T-helper 2 cell treated with Interferon-gamma antibody and Interleukin-4, amounts not matched to agents 5 μg/mL and 100 μg/mL, for 36 hours (primary cell): ENCODE measurements at places on chromosomes 3 and 15.
A peak's percentile ranks its signal among the peaks of the same experiment; 100 is the strongest.

DNA sequence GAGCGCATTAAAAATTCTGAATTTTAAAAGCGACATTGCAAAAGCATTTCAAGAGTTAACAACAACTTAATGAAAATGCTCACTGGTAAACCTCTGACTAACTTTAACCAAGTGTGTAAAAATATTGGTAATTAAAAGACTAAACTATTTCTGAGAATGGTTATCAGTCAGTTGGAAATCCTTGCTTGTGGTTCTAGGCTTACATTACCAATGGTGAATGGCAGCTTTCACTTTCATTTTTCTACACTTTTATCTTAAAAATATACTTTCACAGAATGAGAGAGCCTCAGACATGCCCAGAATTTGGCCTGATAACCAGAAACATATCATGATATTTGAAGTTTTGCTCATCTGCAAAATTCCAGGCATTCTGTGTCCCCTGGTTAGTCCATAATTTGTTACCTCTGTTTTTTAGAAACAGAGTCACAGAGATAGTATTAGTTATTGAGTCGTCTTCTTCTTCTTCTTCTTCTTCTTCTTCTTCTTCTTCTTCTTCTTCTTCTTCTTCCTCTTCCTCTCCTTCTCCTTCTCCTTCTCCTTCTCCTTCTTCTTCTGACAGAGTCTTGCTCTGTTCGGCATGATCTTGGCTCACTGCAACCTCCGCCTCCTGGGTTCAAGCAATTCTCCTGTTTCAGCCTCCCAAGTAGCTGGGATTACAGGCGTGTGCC lies 5.5 kb upstream of the RNF111 start:
- no peak for DNase-seq

DNA sequence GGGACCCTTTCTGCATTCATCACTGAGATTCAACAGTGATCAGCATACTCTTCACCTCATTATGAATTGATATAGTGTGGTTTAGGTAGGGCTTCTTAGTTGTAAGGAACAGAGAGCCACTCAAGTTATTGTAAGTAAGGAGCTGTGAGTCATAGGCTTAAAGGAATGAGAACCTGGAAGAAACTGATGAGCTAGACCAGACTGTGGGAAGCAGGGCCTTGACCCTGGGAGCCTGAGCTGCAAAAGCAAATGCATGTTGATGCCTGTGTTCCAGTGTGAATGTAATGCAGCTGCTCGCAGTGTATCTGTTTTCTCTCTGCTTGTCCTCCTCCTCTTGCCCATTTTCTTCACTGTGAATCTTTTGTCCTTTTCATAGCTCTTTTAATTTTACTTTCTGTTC lies 13.6 kb downstream of the ZKSCAN7 start:
- DNase-seq = no peak

- DNase-seq = no peak
Observed at GRCh38 chr15:70436428-70436827, 326.9 kb downstream of the UACA start.

- peak; percentile 52 for DNase-seq
Observed at GRCh38 chr3:122322095-122323075, 2.7 kb upstream of the CSTA start.

DNA sequence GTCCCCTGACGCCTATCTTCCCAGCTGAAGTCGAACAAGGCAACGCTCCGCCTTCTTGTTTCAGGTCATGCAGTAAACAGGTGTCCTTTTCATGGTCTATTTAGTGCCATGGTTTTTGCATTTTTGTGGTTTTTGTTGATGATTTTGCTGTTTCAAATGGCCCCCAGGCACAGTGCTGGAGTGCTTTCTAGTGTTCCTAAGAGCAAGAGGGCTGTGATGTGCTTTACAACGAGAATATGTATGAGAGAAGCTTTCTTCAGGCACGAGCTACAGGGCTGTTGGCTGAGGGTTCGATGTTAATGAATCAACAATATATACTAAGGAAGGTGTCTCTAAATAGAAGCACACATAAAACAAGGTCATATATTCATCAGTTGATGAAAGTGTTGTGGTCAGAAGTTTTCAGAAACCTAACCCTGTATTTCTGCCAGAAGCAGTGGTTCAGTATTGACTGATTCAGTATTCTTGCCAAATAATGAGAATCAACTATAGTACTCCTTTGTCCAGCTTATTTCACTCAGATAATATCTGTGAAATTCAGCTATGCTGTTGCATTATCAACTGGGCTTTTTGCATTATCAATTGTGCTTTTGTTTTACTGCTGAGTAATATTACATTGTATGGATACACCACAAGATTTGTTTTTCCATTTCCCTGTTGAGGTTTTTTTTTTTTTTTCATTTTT lies 18.5 kb downstream of the LIMD1 start:
- DNase-seq = no peak

DNA sequence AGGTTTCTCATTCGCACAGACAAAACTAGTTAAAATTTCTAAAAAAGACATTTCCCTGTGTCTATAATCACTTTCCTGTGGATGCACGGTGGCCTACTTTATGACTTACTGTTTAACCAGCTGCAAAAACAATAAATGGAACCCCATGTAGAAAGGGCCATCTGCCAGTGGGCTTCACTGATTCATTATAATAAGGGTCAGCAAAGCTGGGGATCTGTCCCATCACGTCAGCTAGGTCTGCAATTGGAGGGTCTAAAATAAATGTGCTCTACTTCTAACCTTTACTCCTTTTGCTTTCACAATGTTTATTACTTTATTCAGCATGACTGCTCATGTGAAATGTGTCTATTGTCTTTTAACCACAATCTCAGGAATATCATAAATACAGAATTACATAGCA lies 43.1 kb upstream of the NMD3 start:
- DNase-seq = no peak

DNA sequence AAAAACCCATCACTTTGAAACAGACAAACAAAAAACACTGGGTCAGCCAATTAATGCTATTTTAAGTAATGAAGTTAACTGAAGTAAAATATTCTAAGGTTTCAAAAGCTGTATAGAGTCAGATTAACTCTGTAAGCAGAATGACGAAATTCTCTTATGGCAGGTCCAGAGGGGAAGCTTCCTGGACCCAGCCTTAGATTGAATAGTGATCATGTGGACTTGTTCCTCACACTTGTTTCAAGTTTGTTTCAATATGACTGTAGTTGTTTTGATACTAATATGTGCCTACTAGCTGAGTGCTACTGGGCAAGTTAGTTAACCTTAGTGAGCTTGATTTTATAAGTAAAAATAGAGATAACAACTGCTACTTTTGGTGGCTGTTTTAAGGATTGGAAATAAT lies 32.6 kb downstream of the PLS1 start:
- no peak for DNase-seq

- no peak for DNase-seq
Observed at GRCh38 chr3:180802837-180803236, 109.6 kb upstream of the FXR1 start.

- no peak for DNase-seq
Observed at GRCh38 chr15:60381148-60381788, 16.5 kb downstream of the ANXA2 start.

DNA sequence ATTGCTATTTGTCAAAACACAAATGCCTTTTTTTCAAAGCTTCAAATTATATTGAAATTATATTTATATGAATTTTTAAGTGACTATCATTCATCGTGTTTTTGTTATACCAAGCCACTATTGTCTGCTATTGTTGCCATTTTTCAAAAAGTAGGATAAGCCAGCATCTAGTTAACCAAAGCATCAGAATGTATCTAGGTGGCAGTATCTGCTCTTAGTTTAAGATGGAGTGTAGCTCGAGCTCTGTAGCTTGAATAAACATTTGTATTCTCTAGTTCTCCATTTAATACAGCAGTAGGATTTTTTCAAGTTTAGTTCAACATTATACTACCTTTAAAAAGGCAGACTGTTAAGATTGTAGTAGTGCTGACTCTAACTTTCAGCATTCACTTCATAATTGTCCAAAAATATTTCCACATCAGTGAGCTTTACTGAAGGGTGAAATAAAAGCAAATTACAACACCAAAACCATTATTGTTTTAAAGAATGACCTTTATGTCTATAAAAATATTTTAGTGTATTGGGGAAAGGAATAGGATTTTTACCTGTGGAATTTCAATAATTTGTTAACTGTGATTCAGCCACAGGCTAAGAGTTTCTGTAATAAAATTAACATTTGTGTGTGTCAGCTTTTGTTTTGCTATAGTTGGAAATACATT lies 19.6 kb upstream of the C15orf61 start:
- no peak for DNase-seq

- no peak for DNase-seq
Observed at GRCh38 chr15:92384381-92384780, 9.3 kb upstream of the ST8SIA2 start.

DNA sequence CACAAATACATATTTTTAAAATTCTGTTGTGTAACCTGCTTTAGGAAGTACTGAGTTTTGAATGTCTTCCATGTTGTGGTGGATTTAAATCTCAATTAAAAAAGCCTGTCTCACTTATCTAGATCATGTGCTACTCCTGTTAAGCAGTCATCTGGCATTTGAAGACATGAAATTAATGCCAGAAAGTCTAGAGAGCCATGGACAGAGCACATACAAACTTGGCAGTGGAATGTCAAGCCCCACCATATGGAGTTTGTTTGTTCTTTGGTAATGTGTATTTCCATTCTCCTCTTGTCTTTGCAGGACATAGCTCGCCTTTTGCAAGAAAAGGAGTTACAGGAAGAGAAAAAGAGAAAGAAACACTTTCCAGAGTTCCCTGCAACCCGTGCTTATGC lies 39.3 kb upstream of the UTS2B start:
- DNase-seq = no peak

DNA sequence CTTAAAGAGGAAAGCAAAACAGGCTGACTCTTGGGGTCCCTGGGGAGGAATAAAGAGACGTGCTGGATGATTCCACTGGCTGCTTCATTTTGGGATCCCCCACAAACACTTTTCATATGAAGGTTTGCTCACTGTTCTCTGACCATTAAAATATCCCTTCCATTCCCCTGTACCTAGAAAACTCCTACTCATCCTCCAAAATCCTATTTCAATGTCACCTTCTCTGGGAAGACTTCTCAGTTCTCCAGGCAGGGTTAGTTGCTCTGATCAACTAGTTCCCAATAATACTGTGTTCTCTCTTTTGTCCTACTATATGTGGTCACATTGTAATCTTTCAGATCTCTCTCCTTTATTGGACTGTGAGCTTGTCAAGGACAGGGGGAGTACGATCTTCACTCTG lies 19.0 kb downstream of the LARP6 start:
- no peak for DNase-seq
